Lung (tissue), 17 donors: ENCODE measurements at places on chromosomes 6 and 20.

GRCh38 chr6:6091608-6092002 is 84.9 kb upstream of the NRN1 start:
- no peak for DNase-seq

- DNase-seq = peak; percentile 16
Measured at GRCh38 chr20:3563548-3564177, 92.8 kb downstream of the ATRN start.

DNA sequence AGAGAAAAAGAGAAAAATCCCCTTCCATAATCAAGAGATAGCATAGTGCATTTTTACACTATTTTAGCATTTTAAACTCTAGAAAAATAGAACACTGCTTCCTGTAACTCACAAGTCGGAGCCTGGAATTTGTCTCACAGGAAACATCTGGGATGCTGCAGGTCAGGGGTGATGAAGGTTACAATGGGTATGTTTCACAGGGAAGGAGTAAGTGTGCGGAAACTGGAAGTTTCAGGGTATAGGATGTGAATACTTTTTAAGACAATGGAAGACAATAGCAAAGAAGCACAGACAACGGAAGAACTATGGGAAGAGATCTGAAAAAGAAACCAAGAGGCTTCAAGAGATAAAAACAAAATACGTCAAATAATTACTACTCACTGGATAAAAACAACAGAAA is 361.0 kb upstream of the MARCKS start:
- DNase-seq = peak; percentile 39

- DNase-seq = no peak
Measured at GRCh38 chr6:4901386-4902061, 102.3 kb downstream of the RPP40 start.

GRCh38 chr6:36142971-36143838 is 12.9 kb downstream of the MAPK13 start:
- no peak for DNase-seq

DNA sequence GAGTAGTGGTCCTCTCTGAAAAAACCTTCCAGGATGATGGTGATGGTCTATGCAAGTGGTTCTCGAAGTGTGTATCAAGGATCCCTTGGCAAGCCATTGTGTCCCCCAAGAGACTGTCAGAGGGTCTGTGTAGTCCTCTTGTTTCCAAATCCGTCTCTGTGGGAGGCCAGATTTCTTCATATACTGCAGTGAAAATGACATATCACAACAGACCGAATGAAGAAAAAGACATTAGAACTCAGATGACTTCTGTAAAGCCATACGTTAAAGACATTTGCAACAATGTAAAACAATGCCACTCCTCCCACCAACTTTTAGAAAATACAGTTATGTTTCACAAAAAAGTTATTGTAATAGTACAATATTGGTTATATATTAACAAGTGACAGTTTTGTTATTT is 27.2 kb upstream of the LAMP5 start:
- DNase-seq = no peak

DNA sequence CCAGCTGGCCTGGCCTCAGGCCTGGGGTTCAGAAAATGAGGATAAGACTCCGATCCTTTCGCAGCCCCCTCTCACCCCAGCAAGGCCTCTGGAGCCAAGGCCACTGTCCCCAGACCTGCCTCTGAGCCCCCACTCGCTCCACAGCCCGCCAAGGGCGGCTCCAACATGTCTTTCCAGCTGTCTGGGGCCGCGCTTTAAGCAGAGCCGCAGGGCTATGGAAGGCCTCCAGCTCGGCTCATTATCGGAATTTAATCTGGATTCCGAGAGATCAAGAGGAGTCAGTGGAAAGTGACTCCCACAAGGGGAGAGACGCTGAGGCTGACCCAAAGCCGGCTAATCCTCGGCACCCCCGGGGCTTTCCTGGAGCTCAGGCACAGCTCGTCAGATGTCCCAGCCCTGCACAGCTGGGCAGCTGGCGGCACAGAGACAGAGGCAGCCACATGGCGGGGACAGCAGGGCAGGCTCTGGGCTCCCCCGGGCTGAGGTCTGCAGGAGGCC is 41.8 kb downstream of the BMP7 start:
- DNase-seq = peak; percentile 87

DNA sequence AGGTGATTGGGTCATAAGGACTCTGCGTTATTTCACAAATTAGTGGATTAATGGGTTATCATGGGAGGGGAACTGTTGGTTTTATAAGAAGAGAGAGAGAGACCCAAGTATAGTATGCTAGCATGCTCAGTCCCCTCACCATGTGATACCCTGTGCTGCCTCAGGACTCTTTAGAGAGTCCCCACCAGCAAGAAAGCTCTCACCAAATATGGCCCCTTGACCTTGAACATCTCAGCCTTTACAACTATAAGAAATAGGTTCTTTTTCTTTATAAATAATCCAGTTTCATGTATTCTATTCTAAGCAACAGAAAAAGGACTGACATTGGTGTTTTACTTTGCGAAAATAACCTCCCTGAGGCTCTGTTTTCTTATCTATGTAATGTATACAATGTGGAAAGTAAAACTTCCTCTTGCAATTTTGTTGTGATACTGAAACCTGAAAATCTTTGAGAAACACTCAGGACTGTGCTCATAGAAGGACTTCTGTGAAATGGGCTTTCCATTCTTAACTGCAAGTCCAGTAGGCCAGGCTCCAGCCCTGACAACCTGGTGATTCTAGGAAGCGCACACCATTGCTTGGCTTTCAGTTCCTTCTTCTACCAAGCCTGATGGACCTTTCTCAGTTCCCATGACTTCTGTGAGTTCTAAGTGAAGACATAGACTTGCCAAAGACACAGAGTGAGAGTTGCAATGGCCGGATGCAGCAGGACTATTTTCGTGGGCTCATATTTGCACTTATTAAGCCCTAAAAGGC is 21.9 kb downstream of the SIRPD start:
- DNase-seq = no peak

GRCh38 chr6:154301839-154302752 is 54.5 kb downstream of the IPCEF1 start:
- DNase-seq = peak; percentile 92

DNA sequence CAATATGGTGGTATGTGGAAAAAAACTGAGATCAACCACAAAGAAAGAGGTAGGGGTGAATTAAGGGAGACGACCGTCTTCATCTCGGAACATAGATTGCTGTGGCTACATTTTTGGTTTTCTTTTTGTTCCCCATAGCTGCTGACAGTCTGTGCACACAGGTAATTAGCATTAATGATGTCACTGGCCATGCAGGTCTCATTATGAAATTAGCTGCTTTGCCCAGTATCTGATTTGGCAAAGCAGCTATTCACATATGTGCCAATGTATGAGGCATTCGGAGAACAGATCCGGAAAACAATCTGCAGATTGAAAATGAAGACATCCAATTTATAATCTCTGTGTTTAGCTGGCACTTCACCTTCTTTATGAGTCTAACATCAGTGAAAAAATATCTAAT is 13.1 kb downstream of the NOX3 start:
- no peak for DNase-seq

- no peak for DNase-seq
Measured at GRCh38 chr6:35955970-35956369, 35.1 kb upstream of the SRPK1 start.
